Smooth muscle cell of the umbilical artery (primary cell): ENCODE measurements at places on chromosomes 16 and 17. TPM values are rescaled to one million over a fixed set of nuclear protein-coding genes. Genes with fewer than 3 reads are reported as not detected.

TP53TG3E gene
- total RNA-seq = not detected in 2 replicates

BAIAP3 gene
- 0.65 and 0.89 TPM in 2 replicates for total RNA-seq

ABCA8 gene
- 43.0 and 80.8 TPM in 2 replicates for total RNA-seq

KCNG4 gene
- not detected in 2 replicates for total RNA-seq

MGAT5B gene
- total RNA-seq = 0.89 and 1.4 TPM in 2 replicates
